Cerebellar nuclear complex (tissue), 1 donor: ENCODE measurements at places on chromosomes 2 and 18.

DNA sequence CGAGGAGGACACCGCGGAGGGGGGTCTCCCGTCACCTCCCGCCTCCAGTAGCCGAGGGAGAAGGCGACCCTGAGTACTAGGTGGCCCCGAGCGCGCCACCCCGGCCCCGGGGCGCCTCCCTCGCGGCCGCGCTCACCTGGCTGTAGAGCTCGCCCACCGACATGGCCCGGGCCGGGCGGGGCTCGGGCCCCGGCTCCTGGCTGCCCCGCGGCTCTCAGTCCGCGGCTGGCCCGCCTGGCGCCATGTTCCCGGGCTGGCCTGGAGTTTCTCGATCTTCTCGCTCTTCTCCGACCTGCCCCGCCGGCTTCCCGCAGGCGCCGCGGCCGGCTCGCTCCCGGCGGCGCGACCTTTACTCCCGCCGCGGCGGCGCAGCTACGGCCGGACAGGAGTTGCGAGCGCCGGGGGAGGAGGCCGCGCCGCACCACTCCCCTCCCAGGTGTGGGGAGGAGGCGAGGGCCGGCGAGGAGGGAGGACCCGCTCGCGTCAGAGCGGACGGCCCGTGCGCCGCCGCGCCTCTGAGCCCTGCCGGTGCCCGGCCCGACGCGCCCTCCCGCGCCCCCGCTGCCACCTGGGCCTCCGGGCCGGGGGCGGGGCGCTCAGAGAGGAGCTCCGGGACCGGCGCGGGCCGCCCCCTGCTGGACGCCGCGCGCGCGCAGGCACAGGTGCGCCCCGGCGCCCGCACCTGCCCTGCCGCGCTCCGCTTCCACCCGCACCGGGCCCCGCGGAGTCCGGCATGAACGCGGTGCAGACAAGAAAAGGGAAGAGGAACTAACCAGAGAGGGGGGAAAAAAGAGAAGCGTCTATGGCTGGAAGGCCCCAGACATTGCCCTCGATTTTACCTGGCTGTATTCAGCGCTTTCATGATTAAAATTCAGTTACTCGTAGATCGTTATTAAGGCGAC is at the start of gene MYO5B:
Gene MYO5B (minus strand): TSS at position 517 of the 902 bp plus-strand sequence. CDS start 354 bp downstream, at position 163.
- DNase-seq: no peak

DNA sequence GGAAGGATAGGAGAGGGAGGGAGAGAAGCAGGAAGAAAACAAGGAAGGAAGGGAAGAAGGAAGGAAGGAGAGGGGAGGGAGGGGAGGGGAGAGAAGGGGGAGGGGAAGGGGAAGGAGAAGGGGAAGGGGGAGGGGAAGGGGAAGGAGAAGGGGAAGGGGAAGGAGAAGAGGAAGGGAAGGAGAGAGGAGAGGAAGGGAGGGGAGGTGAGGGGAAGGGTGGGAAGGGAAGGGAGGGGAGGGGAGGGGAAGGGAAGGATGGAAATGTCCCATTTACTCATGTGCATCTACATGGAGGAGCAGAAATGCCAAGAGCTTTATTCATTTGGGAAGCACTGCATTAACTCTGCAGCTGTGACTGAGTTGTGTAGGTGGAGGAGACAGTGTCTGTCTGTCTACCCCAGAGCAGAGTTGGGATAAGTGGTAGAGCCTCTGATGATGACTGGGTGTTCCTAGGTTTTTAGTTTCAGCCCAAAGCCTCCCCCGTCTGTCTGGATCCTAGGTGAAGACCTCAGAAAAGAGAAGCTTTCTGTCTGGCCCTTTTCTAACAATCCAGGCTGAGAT is 131.3 kb downstream of the COL6A3 start:
- DNase-seq: no peak

- no peak for DNase-seq
These were observed 83.1 kb downstream of the BCL11A start for GRCh38 chr2:60470340-60470739.

DNA sequence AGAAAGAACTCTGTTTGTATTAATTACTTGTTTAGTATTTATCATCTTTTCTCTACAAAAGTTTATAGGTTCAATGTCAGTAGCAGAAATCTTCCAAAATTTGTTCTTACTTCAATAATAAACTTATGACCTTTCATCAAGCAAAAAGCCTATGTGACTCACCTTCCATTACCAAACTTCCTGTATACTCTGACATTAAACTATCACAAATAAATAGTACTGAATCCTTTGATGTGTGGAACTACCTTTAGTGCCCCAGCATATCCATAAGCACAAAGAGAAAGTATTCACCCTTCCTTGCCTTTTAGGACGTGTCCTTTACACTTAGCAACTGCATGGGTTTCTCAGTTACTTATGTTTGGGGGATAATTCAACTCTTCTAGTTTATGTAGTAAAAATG is 166.0 kb downstream of the EHBP1 start:
- DNase-seq: no peak

- DNase-seq: no peak
These were observed 79.2 kb downstream of the SLC25A12 start for GRCh38 chr2:171814883-171815282.

- DNase-seq: no peak
These were observed 13.3 kb downstream of the CD28 start for GRCh38 chr2:203719456-203720410.

GRCh38 chr2:144520756-144521487 is 1.0 kb upstream of the ZEB2 start:
- no peak for DNase-seq

- no peak for DNase-seq
These were observed 71.4 kb downstream of the TWIST2 start for GRCh38 chr2:238919307-238919706.

- DNase-seq: no peak
These were observed 428.1 kb downstream of the MEIS1 start for GRCh38 chr2:66862885-66863650.

GRCh38 chr2:63872571-63873328 is 31.1 kb downstream of the UGP2 start:
- DNase-seq: no peak

DNA sequence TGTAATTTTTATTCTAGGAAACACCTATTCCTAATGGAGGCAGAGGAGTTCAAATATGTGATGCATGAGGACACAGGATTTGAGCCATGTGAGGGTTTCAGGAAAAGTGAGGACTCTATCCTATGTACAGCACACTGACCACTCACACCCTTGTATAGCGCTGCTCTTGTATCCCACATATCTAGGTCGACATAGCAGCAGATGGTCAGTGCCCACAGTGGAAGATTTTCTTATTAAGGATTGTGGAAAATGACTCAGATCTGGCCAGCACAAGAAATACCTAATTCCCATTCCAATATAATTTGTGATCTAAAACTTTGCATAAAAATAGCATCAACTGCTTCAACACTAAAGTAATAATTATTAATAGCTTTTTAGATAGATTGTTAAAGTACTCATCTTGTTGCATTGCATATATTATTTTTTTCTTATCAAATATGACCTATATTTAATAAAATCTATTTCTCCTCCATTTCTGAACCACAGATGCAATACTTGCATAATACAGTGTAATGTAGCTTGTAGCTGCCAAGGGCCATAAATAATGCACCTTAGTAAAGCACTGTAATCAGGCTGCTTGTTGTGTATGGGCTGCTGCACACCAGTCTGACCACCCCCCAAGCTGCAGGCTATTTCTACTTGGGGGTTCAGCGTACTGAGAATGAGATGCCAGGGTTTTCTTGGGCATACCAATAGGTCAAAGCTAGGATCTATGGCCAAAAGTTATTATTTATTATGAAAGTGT is 442.2 kb upstream of the CWC22 start:
- DNase-seq: no peak

DNA sequence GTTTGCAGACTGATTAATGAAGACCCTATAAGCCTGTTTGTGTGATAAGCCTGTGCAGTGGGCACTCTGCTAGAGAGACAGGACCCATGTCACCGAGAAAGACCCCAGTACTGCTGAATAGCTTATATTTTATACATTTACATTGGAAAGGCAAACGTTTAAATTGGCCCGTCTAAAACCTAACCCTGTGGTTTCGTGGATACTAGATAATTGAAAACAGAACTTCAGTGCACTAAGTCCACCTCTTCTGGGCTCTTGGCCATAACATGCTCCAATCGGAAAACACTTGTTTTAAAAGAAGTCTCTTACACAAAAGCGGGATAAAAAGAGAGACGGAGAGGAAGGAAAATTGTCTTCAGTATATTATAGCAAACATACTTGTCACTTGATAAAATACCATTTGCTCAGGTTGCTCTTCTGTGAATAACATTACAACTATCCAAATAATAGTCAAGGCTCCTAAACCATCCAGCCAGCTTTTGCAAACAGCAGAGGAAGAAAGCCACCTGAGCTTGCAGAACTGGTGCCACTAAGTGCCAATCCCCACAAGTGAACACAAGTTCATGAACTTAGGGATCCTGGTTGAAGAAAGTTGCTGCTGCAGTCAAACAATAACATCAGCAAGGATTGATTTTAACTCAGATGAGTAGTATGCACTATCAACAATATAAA is 218.4 kb upstream of the FN1 start:
- no peak for DNase-seq

GRCh38 chr2:127695491-127696472 is 5.5 kb upstream of the SFT2D3 start:
- DNase-seq: no peak

DNA sequence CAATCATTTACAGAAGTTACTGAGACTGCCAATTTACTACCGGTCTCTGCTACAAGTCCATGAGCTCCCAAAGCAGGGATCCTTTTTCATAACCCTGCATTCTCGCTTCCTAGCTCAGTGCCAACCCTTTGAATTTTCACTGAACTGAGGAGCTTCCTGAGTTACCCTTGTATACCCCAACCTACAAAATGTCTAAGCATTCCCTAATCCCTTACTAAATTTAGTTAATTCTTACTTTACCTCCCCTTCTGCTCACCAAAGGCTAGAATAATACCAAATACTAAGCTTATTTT is 9.6 kb downstream of the MAT2A start:
- no peak for DNase-seq
